ENCODE measurements at places on chromosomes 3 and 15. TPM values are rescaled to one million over a fixed set of nuclear protein-coding genes. Genes with fewer than 3 reads are reported as not detected.

NUP210 gene
- 16.9 TPM for total RNA-seq

- DNase-seq: no peak
Measured at GRCh38 chr3:31312400-31312799, 220.3 kb upstream of the STT3B start.

- DNase-seq: peak; percentile 58
Measured at GRCh38 chr15:64749167-64749566, 26.2 kb downstream of the RBPMS2 start.

GRK7 gene
- not detected for total RNA-seq

DNA sequence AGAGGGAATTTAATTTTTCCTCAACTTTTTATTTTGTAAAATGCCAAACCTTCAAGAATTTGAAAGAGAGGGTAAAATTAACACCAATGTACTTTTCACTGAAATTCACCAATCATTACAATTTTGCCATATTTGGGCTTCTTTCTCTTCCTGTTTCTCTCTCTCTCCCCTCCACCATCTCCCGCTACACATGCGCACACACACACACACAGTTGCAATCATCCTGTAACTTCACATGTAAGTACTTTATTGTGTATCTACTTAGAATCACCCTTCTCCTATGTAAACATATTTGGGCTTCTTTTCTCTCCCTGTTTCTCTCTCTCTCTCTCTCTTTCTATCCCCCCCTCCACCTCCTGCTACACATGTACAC, 7.4 kb downstream of the ARL14 start:
- DNase-seq: no peak

- no peak for DNase-seq
Measured at GRCh38 chr3:45613791-45614190, 19.2 kb downstream of the LIMD1 start.

SAMD7 gene
- total RNA-seq: not detected

ZNF385D gene
- total RNA-seq: 1.3 TPM

- DNase-seq: no peak
Measured at GRCh38 chr3:183541235-183541655, 14.3 kb downstream of the KLHL6 start.
